ENCODE measurements at places on chromosomes 12 and 14.

GRCh38 chr14:21414137-21414631 lies 30.4 kb upstream of the SUPT16H start:
- DNase-seq: no peak

DNA sequence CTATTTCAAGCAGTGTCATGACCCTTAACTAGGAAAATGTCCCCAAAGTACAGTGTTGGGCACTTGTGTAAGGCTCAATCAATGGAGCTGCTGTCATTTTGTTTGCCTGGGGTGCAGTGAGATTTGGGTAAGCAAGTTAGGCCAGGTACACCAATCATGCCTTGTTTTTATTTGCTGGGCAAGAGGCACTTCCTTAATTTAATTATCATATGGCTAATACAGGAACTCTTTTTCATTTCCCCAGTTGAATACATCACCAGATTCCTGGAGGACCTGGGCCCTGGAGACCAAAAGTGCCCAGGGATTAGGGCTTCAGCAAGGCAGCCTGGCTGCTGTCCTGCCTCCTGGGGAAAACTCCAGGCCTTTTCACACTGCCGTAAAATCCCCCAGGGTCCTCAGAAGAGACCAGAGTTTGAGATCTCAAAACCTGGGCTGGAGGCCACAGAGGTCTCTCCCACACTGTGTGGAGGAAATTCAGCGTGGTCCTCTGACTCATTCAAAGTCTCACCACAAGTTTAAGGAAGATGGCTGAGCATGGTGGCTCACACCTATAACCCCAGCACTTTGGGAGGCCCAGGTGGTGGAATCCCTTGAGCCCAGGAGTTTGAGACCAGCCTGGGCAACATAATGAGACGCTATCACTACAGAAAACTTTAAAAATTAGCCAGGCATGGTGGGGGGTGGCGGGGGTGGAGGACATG lies 28.4 kb upstream of the FOXN3 start:
- DNase-seq: peak; percentile 37

- no peak for DNase-seq
Measured at GRCh38 chr12:10741845-10742244, 18.7 kb upstream of the YBX3 start.

GRCh38 chr12:1590221-1590979 lies 4.0 kb downstream of the FBXL14 start:
- DNase-seq: no peak

GRCh38 chr12:107884769-107885694 lies 110.5 kb downstream of the ASCL4 start:
- peak; percentile 10 for DNase-seq

GRCh38 chr12:34346372-34347034 lies 324.2 kb downstream of the ALG10 start:
- no peak for DNase-seq

DNA sequence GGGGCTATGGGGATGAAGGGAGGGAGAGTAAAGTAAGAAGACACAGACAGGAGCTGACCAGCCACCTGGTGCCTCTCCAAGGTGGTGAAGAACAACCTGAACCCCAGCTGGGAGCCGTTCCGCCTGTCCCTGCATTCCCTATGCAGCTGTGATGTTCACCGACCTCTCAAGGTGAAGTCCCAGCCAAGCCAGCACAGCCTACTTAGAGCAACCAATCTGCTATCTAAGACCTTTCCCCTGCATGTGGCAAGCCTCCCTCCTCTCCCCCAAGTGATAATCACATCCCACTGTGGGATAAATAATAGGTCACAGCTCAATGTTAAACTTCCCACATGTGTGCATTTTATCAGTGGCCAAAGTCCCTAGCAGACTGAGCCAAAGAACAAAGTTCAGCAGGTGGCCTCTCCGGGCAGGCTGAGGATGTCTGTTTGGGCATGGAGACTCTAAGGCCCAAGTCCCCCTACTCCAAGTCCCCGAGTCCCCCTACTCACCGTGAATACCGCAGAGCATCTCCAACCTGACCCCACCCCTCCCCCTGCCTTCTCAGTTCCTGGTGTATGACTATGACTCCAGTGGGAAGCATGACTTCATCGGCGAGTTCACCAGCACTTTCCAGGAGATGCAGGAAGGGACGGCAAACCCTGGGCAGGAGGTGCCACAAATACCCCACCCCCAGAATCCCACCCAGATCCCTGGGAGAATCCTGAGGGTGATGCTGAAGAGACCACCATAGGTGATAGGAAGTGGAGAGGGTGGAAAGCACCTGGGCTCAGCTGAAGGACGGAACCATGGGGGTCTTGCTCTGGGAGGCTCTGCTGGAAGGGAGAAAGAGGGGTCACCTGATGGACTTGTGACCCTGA lies 3.5 kb downstream of the CPNE6 start:
- DNase-seq: no peak

- no peak for DNase-seq
Measured at GRCh38 chr12:94586589-94587259, 63.6 kb downstream of the TMCC3 start.

DNA sequence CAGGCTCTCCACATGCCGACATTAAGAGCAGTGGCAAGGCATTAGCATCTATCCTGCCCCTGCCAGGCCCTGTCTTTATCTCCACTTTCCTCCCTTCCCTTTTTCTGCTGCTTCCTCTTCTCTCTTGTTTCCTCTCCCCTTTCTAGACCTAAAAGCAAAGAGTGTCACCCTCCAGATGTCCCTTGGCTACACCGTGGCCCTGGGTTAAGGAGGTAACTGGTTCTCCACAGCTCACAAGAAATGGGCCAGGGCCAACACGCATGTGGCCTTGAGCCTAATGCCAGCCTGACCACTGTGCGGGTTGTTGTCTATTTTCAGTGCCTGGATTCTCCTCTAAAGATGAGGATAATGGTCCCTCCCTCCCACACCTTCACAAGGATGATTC lies 41.7 kb upstream of the DDX11 start:
- DNase-seq: no peak
